Left renal pelvis (tissue), 4 donors: ENCODE measurements at places on chromosomes 2 and 18.

DNA sequence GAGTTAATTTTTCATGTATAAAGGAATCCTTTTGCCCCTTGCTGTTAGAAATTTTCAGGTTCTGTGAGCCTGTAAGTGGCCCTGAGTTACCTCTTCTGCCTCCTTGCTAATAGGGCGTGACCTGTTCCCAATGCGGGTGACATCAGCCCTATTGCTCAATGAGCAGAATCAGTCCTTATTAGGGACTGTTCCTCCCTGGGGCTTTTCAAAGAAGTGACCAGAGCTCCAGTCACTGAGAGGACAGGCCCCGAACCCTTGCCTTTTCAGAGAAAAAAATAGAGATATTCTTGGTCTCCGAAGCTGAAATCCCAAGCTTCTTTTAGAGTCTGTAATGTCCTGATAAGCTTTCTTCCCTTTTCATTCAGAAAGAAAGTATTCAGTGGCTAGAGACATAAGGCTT lies 8.2 kb upstream of the APOB start:
- no peak for DNase-seq

DNA sequence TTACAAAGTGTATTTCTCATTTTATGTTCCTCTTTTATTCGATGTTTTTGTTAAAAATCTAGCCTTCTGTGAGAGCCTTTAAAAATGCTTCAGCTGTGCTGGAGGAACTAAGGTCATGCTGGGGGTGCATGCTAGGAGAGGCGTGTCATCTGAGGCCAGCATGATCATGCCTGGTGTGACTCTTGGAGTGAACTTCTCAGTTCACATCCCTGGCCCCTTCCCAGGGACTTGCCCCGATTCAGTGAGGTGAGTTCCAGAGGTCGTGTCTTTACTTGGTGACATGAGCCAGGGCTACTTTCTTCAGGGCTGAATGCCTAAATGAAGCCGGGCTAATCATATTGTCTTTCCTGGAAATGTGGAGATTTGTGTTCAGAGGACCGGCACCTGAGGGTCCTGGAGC lies 264.9 kb downstream of the MREG start:
- no peak for DNase-seq

DNA sequence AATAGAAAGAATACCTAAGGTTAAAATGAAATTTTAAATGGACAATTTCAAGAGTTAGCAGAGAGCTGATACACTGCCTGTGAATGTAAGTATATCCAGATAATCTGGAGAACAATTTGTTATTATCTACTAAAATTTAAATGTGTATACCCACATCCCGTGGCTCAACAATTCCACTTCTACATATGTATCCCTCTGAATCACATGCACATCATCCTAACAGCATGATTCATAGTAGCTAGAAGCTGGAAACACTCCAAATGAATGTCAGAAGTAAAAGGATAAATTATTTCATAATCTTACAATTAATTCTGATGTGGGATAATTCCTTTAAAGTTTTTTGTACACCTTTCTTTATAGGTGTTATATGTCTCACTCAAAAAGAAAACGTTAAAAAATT lies 87.9 kb downstream of the CNTNAP5 start:
- no peak for DNase-seq

DNA sequence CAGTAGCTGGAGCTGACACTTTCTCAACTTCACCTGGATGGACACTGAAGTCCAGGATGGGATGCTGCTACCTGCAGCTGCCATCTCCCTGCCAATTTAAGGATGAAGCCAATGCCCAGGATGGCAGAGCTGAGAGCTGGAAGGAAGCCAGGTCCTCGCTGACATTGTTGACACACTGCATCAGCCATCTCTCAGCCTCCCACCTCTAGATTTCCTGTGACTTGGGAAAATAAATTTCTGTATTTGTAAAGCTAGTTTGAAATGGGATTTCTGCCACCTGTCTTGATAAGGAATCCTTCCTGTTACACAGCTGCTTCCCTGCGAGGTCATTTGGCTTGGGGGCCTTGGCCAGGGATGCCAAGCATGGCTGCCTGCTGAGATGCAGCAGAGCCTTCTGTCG lies 43.5 kb downstream of the KCTD1 start:
- DNase-seq = no peak

- DNase-seq = no peak
Measured at GRCh38 chr18:13141209-13141608, 77.4 kb upstream of the LDLRAD4 start.

DNA sequence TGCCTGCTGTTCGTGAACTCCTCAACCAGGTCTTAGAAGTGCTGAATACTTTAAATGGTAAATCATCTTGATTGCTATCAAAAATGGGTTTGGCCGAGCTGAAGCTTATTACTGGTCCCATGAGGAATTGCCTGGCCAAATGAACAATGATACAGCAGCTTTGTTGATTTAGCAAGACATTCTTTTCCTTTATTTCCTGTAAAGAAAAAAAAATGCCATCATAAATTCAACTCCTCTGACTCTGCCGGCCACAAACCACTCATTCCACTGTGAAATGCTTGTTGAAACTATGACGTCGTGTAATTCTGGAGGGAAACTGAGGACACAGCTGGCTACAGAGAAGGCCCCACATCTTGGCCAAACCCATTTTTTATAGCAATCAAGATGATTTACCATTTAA lies 74.2 kb upstream of the ID2 start:
- DNase-seq = no peak

GRCh38 chr2:174158003-174158402 lies 90.3 kb downstream of the OLA1 start:
- DNase-seq = no peak

GRCh38 chr2:55391615-55392242 lies 27.9 kb downstream of the CCDC88A start:
- no peak for DNase-seq

- DNase-seq = no peak
Measured at GRCh38 chr2:172813314-172813888, 77.8 kb downstream of the RAPGEF4 start.

- no peak for DNase-seq
Measured at GRCh38 chr2:101516823-101517690, 42.1 kb upstream of the RFX8 start.

DNA sequence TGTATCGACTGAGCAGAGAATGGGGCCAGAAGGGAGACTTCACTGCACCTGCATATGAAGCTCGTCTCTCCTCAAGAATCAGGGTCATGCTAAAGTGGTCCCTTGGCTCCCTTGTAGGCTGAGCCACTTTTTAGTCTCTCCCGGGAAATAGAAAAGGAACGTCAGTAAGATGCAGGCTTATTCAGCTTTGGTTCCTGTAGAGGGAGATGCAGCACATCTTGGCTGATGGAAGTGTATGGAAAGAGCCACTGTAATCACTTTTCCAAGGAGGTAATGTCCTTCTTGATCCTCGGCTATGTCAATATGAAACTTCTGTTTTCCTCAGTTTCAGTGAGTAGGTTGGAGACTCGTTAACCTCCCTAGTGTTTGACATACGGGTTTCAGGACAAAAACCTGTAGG lies 235.2 kb downstream of the GCA start:
- DNase-seq = no peak

DNA sequence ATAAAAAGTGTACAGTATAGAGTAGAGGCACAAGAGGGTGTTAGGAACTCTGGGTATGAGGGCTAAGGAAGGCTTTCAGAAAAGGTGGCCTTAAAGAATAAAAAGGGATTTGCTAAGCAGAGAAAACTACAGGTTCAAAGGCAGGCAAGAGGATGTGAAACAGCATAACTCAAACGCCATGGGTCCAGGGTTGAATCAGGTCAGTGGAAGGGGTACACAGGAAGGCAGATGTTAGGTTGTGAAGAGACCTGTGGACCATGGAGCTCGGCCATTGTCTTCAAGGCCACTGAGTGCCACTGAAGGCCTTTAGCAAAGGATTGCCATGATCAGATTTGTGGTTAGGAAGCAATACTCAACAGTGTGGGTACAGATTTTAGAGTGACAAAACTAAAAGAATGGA lies 108.2 kb upstream of the FAM98A start:
- DNase-seq = no peak

DNA sequence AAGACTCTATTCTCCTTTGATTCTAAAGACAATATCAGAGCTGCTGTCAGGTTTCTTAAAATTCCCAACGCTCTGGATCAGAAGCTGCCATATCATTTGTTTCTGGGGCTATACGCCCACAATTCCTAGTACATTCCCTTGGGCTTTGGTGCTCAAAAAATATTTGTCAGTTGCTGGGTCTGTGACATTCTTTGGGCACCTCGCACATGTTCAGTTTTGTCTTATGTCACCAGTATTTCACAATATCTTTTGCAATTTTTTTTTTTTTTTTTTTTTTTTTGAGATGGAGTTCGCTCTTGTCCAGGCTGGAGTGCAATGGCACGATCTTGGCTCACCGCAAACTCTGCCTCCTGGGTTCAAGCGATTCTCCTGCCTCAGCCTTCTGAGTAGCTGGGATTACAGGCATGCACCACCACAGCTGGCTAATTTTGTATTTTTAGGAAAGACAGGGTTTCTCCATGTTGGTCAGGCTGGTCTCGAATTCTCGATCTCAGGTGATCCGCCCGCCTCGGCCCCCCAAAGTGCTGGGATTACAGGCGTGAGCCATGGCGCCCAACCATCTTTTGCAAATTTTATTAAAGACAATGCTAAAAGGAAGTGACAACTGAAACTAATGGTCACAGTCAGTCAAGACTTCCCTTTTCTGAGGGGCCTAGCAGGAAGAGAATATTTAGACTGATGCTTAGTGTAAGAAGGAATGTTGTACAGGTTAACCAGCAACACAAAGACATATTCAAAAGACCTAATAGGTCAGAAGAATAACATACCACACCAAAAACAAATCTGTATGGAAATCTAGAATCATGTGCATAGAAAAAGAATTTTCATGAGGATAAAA lies 6.8 kb downstream of the ZNF397 start:
- no peak for DNase-seq

DNA sequence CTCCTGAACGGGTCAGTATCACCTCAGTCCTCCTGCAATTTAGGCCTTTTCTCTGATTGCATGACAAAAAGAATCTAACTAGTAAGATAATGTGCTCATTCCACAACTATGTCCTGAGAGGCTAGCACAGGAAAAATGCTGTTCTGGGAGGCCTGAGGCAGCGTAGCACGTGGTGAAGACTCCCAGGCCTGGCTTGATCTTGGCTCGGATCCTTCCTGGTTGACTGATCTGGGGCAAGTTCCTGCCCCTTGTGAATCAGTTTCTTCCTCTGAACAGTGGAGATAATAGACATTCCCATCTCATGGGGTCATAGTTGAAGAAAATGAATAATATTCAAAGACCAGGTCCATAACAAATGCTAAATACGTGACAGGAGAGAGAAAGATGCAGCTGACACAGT lies 12.3 kb downstream of the FBLN7 start:
- DNase-seq = no peak

DNA sequence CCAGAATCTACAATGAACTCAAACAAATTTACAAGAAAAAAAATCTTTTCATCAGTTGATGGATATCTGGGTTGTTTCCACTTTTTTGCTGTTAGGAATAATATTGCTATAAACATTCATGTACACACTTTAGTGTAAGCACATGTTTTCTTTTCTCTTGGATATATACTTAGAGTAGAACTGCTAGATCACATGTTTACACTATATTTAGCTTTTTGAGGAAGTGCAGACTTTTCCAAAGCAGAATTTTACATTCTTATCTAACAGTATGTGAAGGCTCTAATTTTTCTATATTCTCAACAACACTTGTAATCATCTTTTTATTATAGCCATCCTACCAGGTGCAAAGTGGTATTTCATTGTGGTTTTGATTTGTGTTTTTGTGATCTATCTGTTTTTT lies 103.6 kb upstream of the RMP24 start:
- DNase-seq = no peak

DNA sequence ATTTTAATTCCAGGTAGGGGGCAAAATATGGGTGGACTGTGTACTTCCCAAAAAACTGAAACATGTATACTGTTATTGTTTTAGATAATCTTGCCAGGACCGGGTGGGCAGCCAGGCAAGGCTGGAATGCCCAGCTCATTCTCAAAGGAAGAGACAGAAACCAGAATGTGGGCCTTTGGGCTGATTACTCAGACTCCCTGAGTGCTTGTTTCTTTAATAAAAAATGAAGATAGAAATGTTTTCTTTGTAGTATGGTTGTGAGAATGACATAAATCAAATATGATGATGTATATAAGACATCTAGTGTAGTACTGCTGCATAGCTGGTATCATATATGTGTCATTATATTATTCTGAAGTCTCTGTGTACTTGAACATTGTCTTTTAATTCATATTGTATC lies 231.6 kb upstream of the NT5C1B start:
- no peak for DNase-seq

- no peak for DNase-seq
Measured at GRCh38 chr2:234571620-234572407, 74.9 kb upstream of the ARL4C start.

- no peak for DNase-seq
Measured at GRCh38 chr2:159266554-159266953, 19.9 kb downstream of the WDSUB1 start.

GRCh38 chr18:22170421-22171257 lies 1.2 kb downstream of the GATA6 start:
- DNase-seq = no peak

DNA sequence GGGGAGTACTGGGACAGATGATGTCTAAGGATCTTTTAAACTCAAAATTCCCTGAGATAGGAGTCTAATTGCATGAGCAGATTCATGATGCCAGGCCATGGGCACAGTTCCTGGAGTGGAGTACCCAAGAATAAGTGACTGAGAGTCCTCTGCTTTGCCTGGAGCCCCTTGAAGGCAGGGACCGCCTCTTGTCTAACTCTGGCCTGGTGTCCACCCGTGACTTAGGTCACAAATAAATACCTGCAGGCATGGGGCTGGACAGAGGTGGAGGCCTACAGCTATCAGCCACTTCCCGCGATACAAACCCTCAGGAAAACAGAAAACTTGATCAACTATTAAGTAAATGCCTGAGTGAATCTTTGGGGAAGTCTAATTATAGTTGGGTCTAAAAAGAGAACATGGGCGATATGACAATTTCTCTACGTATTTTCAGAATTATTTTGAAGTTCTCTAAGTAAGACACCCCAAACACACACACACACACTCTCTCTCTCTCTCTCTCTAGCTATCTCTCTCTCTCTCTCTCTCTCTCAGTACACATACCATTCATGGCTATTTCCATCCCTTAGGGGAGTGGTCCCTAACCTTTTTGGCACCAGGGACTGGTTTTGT lies 1.8 kb upstream of the WIPF1 start:
- DNase-seq = no peak

GRCh38 chr18:10130606-10131005 lies 216.8 kb downstream of the VAPA start:
- DNase-seq = no peak

DNA sequence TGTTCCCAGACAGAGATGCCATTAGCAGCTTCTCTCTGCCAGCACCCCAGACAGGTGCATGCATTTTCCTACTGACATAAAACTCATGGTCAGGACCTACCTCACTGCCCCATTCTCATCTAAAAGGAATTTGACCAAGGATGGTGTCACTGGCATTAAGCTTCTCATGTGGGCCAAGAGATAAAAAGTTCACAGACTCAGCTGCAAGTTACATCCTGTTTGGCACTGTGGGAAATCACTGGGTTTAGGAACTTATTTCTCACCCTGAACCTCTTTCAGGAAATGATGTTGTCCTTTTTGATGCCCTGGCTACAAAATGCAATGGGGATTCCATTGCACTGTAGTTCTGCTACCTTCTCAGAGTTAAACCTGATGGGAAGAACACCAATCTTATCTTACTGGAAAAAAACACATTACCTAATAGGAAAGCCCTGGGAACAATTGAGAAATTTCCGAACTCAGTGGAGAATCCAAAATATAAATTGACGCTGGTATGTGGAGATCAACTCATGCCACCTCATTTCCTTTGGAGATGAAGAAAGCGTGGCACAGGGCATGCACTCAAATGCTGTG lies 252.1 kb upstream of the COPS8 start:
- no peak for DNase-seq
